ENCODE measurements at places on chromosomes 3 and 15.

GRCh38 chr3:108907194-108907593 lies 46.5 kb downstream of the GUCA1C start:
- DNase-seq, result no peak

DNA sequence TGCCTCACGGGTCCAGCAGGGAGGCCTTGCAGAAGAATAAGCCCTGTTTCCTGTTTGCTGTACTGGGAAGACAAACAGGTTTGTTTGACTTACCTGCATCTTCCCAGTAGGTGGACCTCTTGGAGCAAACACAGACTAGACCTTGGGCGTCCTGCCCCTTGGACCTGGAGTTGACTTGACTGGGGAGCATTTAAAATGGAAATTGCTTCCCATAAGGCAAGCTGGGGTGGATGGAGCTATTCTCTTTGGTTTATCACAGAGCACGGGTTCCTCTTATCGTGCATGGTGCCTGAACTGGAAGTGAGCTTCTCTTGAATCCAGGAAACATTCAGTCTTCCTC lies 151.4 kb downstream of the RPLP1 start:
- DNase-seq, result peak; percentile 13

DNA sequence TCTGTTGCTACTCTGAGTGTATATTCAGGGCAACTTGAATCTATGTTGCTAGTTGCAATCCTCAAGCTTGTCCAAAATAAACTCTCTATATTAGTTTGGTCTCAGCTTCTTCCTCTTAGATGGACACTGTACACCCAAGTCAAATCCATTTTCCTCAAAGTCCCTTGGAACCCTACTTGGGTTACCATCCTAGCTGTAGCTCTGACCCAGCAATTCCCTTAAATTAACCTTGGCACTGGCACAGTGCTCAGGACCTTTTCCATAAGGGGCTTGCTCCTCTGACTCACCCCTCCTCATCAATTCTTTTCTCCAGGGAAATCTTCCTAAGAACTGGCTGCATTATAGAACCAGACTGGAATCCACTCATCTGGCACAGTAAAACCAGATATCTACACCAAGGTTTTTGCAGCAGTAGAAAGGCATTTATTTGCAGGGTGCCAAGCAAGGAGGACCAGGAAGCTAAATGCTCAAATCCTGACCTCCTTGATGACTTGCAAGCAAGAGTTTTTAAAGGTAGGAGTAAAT lies 44.9 kb upstream of the B3GALNT1 start:
- no peak for DNase-seq

- DNase-seq, result no peak
These were observed 6.1 kb downstream of the CP start for GRCh38 chr3:149215515-149215914.

- DNase-seq, result no peak
These were observed 50.5 kb downstream of the THBS1 start for GRCh38 chr15:39631357-39631756.

DNA sequence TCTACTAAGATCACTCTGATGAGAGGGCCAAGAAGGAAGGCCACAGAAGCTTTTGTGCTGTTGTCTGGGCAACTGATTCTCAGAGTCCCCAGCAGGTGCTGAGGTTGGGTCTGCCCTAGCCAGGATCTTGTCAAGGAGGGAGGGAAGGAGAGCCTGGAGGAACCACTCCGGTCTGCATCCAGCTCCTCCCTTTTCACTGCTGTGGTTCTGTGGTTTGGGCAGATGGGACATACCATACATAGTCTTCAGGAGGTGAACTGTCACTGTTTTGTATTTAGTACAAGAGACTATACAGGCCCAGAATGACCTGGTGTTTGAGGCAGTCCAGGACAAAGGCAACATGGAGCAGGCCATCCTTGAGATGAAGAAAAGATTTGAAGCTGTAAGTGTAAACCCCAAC lies 21.9 kb downstream of the C3orf62 start:
- no peak for DNase-seq

DNA sequence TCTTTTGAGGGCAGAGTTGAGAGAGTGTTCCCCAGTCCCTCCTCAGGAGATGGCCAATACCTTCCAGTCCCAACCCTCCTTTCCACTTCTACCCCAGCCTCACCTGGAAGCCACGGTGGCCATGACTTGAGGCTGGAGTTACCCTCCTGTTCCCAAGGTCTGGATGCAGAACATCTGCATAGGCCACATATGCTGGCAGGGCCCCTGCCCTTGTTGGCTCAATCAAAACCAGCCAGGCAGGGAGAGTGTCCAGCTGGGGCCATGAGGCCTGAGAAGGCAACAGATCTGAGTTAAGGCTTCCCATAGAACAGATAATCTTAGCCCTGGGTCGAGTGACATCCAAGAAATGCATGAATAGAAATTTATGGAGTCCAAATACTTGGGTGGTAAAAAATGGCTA lies 23.6 kb upstream of the VIPR1 start:
- no peak for DNase-seq

DNA sequence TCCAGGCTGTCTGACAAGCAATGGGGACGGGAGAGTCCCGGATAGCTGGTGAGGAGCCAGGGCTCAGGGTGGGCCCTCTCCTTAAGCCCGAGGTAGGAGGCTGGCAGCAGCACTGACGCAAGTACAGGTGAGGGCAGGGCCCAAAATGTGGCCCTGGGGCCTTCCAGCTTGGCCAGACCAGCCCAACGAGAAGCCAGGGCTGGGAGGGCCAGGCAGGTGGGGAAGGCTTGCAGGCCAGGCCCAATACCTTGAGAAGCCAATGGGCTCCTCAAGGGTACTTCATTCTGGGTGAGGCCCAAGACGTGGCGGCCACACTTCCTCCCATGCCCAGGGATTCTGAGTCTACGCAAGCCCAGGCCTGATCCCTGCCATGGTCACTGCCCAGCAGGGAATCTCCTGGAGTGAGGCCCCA lies 37.2 kb downstream of the AMOTL2 start:
- DNase-seq, result no peak

GRCh38 chr15:95973566-95974256 lies 356.8 kb upstream of the NR2F2 start:
- DNase-seq, result no peak

- DNase-seq, result no peak
These were observed 44.1 kb downstream of the KLHL25 start for GRCh38 chr15:85750319-85751290.

GRCh38 chr3:49807431-49808114 lies 4.5 kb downstream of the INKA1 start:
- DNase-seq, result no peak

DNA sequence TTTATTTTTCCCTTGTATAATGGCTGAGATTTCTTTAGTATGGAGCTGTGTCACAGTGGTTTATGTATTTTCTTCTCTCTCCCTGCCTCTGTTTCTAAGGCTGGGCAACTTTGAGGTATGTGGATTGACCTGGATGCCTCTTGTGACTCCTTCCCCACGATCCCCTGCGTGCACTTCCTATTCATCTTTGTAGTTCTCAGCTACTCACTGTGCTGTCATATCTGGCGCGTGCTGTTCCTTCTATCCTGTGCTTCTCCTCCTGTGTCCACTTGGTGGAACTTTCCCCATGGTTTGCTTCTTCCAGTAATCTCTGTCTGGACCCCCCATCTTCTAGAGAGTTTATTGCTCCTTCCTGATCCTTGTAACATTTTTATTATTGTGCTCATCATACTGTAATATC lies 97.3 kb downstream of the AKAP13 start:
- DNase-seq, result no peak

- DNase-seq, result no peak
These were observed 130.0 kb downstream of the GSK3B start for GRCh38 chr3:119964294-119964693.

GRCh38 chr15:90201130-90201943 lies at the start of gene SEMA4B:
TSS of gene SEMA4B (plus strand) at chr15:90201330. CDS start at chr15:90201579, 249 bp downstream.
- peak; percentile 38 for DNase-seq

GRCh38 chr3:31762097-31762764 lies 218.8 kb downstream of the OSBPL10 start:
- DNase-seq, result no peak

- no peak for DNase-seq
These were observed 41.6 kb downstream of the IQCH start for GRCh38 chr15:67296188-67296587.

DNA sequence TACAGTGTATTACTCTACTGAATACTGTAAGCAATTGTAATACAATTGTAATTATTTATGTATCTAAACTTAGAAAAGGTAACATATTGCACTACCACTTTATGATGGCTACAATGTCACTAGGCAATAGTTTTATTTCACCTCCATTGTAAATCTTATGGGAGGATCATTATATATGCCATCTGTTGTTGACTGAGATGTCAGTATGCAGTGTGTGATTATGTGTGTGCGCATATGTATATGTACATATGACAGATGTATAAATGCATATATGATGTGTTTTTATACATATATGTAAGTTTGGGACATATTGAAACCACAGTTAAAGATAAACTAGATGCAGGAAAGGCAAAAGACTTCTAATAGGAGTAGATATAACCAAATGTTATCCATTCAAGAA lies 8.5 kb downstream of the IGSF10 start:
- no peak for DNase-seq

DNA sequence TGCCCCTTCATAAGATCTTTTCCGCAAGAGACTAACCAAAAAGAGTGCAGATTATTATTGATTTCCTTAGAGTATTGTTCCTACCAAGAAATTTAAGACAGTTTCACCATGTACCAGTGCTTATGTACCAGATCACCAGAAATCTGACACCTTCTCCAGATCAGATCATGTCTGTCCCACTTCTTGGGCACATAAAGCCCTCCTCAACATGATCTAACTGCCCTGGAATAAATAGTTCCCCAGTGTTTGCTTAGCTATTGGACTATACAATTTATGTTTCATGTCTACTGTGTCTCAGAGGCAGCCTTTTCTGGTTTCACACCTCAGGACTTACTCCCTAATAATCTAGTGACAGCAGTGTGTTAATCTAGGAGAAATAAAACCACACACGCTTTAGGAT lies 46.8 kb downstream of the NME9 start:
- no peak for DNase-seq

DNA sequence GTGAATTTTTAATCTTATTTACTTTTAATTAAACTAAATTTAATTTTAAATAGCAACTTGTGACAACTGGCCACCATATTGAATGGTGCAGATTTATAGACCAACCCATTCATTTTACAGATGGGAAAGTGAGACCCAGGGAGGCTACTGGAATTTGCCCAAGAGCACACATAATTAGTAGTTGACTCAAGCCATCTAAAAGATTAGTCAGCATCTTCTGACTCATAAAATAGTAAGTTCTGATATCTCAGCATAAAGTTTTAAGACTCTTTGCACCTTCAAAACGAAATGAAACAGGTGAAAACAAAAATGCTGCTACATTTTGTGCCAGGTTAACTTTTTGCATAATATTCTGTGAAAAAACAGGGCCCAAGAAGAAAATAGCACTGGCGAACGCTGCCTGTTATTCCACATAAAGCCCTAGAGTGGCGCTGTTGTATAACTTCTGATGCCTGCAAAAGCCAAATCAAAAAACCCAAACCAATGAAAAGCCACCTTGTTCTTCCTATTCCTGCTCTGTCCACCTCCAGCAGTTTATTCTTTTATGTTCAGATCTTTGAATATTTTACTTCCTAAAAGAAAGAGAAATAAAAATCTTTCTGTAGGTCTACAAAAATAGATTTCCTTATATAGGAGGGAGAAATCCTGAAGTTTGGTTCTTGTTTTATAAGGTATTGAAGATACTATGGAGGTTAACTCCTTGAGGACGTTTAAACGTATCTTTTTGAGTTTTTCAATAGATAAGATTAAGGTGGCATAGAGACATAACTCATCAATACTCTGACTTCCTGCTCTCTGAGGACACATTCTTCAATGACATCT lies 62.8 kb downstream of the OTOL1 start:
- DNase-seq, result no peak

DNA sequence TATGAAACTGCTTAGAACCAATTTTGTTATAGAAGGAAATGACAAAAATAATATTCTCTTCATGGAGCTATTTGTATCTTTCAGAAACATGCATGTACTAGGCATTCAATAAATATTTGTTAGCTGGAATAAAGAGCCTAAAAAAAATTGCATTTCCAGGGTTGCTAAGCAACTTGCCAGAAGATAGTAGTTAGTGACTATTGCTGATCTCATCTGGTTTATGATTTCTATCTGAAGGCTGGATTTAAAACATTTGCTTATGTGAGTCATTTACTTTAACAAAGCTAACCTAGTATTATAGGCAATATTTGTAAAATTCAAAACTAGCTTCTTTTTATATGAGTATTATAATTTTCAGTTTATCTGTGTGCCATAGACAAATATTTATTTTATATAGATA lies 78.3 kb downstream of the NAALADL2 start:
- no peak for DNase-seq

- DNase-seq, result no peak
These were observed 71.3 kb downstream of the SMAD6 start for GRCh38 chr15:66773129-66773873.

GRCh38 chr3:197445896-197446699 lies 109.7 kb downstream of the BDH1 start:
- no peak for DNase-seq

DNA sequence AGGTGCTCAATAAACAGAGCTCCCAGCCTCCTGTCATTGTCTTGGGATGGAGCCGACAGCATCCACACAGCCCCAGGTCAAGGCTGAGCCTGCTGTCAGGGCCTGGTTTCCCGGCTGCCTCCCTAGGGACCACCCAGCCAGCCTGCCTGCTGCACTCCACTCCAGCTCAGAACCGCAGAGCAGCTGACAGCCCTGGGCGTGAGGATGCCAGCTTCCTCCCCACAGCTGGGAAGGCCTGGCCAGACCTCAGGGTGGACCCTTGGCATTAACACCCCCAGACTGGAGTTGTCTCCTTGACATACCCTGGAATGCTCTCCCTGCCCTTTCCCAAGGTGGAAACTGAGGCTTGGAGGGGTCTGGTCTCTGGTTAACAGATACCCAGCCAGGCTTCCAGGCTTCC lies 112.0 kb downstream of the WNT7A start:
- no peak for DNase-seq

DNA sequence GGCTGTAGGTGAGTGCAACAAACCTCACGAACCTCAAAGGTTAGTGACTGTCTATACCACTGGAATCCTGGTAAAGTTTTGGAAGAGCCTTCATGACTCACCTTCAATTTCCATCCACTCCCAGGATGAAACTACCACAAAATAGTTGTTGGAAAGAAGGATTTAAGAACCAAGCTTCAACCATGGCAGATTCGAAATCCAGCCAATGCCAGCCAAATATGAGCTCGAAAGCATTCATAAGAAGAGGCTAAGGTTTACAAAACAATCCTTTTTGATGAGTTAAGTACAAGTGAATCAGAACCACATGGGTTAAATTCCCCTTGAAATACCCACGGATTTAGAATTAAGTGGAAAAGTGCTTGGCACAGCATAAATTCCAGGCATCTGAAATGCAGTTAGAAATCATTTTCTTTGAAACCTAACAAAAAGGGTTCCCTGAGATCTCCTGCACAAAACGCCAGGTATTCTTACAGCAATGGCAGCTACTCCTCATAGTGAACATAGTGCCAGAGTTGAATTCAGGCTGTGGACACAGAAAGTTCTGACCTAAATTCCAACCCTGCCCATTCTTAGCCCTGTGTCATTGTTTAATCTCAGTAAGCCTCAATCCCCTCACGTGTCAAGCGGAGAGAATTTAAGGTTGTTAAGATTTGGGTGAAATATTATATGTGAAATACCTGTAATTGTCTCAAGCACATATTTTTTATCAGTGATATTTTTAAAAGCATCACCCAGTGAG lies 89.2 kb downstream of the FBN1 start:
- no peak for DNase-seq

Data from NCI-H187 (cell line).